ENCODE measurements at places on chromosomes 7 and 10. TPM values are rescaled to one million over a fixed set of nuclear protein-coding genes. Genes with fewer than 3 reads are reported as not detected.
A peak's percentile ranks its signal among the peaks of the same experiment; 100 is the strongest.

- DNase-seq = no peak
Observed at GRCh38 chr7:53398566-53398965, 363.1 kb downstream of the POM121L12 start.

DNA sequence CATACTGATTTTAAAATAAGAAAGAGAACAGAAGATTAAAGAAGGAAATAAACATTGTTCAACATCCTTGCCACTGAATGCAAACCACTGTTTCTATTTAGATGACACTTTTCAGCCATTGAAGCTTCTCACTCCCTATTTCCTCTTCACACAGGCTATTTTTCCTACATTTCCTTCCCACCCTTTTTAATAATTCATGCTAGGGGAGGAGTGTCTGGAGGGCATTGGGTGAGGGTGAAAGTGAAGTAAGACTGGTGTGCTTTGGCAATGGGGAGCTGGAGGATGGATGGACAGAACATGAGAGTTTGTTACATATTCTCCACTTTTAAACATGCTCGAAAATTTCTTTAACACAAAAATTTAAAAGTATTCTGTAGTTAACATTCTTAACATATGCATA is 168.8 kb upstream of the GLI3 start:
- no peak for DNase-seq

Gene C10orf67
- not detected for total RNA-seq

- DNase-seq = no peak
Observed at GRCh38 chr7:44059219-44060090, 5.9 kb downstream of the PGAM2 start.

DNA sequence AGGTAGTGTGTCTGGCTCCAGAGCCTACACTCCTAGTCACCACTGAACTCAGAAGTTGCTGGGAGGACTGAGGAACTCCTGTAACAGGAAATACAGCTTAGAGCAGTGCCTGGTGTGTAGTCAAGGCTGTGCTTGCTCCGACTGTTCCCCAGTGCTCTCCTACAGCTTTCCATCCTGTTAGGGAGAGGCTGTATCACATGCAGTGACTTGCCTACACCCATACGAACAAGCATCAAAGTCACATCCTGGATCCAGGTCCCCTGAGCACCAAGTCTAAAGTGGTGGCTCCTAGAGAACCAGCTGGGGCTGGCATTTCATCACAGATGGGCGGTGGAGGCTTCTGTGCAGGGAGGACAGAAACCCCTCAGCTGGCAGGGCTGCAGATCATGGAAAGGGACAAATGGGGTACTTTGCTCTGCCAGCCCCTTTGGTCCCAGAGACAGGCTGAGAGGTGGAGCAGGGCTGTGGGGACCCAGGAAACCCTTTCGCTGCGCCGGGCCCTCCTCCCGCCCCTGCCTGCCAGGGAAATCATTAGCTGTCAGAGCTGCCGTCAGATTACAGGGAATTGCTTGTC is 7.7 kb downstream of the ASB10 start:
- DNase-seq = no peak

DNA sequence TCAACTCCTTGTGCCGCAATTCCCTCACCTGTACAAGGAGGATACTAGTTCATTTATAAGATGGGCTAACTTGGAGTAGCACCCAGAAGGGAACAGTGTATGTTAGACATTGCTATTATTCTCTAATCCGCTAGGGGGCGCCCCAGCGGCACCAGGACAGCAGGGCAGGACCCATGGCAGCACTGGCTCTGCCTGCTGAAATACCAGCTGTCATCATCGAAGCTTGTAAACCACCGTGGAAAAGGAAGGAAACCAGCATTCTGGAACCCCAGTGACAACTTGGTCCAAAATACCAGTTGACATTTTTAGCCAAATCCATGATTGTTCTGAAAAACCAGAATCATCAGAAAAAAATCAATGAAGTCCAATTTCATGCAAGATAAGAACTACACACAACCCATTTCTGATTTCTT is 134.4 kb downstream of the ITGA8 start:
- peak; percentile 67 for DNase-seq
